ENCODE measurements at places on chromosomes 6 and 20.

- no peak for DNase-seq
These were observed 49.1 kb downstream of the MAP3K7 start for GRCh38 chr6:90537723-90538258.

DNA sequence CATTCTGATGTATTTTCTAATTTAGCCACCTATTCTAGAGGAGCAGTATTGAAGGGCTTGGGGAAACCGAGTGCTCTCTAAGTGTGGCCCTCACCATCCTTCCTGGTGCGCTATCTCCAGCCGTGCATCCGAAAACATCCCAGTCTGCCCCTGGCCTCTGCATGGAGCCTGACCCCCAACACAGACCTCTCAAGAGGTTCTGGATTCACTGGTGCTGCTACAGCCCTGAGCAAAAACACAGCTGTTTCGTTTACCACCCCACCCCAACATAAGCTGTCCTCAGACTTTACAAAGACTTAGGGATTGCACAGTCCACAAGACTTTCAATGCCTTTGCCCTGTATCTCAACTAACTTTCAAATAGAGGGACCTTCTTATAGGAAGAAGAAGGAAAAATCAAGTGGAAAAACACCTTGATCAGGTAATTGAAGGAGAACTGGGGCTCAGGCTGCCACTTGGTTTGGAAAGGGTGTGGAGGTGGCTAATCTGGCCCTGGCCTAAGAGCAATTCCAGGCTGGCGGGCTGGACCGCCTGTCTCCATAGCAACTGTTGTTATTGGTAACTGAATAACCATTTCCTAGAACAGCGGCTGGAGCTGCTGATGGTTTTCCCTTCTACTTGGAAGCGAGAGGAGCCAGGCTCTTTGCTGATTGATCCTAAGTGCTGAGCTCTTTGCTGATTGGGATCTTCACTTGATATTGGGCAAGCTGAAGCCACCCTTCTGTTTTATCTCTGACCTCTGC, 90.2 kb upstream of the TOX2 start:
- no peak for DNase-seq

GRCh38 chr6:69105288-69105687, 470.2 kb downstream of the ADGRB3 start:
- no peak for DNase-seq

DNA sequence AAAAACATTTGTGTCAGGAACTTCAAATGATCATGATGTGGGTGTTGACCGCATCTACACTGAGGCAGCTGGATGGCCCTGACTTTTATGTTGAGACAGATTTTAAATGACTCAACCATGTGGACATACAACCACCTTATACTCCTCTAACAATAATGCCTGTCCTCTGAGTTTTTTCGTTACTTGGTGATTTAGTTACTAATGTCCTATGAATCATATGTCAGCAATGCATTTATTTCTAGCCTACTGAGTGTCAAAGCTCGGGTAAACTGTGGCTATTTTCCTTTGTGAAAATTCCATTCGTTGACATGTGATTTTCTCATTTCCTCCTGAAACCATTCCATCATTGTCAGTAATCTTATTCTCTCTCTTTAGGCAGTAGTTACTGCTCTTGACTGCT, 38.9 kb upstream of the NKX2-4 start:
- DNase-seq, result no peak

GRCh38 chr6:157135691-157136090, 187.6 kb downstream of the TMEM242 start:
- DNase-seq, result no peak

DNA sequence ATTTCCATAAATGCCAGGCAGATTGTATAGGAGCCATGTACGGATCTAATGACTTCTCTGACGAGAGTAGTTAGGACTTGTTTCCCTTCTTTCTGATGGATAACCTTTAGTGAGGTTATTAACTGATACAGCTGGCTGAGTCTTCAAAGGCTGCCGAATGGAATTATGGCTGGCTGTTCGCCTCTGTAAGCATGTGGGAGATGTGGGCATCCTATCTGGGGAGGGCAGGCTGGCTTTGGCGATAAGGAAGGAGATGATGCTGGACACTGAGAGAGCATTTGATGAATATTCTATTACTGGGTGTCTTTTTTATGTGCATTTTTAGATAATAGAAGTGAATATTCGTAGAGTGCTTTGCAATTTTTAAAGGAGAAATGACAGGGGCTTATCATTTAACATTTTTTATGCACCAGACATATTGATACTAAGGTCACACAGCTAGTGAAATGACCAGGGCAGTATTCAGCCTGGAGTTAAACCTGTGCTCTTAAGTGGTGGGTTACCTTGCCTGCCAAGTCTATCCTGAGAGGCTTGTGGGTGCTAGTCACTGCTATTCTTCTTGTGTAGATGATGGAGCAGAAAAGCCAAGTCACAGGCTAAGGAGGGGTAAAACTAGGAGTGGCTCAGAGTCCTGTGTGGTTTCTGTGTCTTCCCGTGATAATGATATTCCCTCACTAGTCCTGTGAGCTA, 3.1 kb downstream of the PBOV1 start:
- no peak for DNase-seq

GRCh38 chr20:47346172-47346571, 10.3 kb downstream of the ZMYND8 start:
- DNase-seq, result no peak

DNA sequence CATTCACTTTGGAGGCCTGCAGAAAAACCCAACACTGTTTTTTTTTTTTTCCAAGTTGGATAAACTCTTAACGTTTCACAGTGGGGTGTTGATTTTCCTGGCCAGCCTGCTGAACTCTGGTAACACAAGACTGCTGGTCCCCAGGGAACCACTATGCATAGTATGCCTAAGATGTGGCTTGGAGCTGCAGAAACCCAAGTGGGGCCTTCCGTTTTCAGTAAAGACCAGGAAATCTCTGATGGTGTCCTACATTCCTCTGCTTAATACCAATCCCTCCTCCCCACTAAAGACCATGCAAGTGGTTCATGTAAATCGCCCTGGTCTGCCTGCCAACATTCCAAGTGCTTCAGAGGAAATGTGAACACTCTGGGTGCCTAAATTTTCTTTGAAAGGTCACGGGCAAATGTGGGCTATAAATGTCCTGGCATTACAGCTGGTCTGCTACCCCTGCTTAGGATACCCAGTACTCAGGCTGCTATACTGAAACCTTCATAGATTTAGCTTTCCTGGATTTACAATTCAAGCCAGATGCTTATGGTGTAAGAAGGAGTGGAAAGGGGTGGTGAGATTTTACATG, 615.4 kb downstream of the MAFB start:
- DNase-seq, result no peak

- DNase-seq, result no peak
These were observed 15.6 kb downstream of the COL21A1 start for GRCh38 chr6:56231827-56232226.

GRCh38 chr20:57870597-57871236, 160.9 kb upstream of the PMEPA1 start:
- no peak for DNase-seq

DNA sequence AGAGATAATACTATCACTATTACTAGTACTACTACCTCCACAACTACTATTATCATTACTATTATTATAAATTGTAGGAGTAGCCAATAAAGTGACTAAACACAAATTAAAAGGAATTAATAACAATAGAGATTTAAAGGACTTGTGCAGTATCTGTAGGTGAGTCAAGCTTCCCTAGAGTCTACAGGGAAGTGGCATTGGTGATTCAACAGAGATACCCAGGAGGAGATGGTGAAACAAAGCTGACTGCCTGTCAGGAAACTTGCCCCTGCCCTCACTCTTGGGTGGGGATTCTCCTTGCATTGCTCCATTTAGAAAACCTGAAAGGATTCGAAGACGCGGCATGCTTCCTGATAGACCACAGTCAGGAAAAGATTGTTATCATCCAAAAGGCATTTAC, 23.3 kb upstream of the BCLAF1 start:
- no peak for DNase-seq

DNA sequence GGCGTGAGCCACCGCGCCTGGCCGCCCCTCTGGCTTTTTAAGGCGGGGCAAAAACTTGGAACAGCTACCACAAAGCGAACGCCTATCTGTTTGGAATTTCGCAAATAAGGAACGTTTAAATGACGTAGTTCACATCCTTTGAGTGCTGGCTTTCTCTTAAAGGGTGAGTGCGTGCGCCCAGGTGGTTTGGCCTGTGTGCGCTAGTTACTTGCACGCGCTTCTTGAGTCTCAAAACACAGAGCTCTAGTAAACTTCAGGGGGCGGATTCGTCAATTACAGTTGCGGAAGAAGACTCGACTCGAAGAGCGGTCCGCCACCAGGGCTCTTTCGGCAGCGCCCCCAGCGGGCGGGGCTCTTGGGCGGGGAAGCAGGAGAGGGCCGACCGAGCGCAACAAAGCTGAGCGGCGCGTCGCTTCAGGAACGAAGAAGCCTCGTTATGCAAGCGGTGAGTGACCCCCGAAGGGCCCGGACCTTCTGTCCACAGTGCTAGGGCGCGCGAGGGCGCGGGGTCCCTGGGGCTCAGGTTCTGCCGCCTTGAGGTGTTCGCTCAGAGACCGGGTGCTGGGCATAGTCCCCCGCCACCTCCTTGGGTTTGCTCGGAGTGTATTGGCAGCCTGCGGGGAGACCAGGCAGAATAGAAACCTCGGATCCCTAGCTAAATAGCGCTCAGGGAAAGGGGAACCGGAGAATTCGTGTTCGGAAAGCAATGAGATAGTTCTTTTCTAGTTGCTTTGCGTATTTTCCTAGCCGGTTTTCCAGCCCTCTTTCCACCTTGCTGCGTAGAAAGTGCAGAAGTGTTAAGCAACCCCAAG, at the start of gene SYCP2L:
Gene SYCP2L, plus strand, starts transcription at position 362 of the 812 bp plus-strand sequence. Its CDS starts 75 bp downstream, at position 437.
- no peak for DNase-seq

- no peak for DNase-seq
These were observed 28.0 kb downstream of the KIF6 start for GRCh38 chr6:39696986-39697788.

DNA sequence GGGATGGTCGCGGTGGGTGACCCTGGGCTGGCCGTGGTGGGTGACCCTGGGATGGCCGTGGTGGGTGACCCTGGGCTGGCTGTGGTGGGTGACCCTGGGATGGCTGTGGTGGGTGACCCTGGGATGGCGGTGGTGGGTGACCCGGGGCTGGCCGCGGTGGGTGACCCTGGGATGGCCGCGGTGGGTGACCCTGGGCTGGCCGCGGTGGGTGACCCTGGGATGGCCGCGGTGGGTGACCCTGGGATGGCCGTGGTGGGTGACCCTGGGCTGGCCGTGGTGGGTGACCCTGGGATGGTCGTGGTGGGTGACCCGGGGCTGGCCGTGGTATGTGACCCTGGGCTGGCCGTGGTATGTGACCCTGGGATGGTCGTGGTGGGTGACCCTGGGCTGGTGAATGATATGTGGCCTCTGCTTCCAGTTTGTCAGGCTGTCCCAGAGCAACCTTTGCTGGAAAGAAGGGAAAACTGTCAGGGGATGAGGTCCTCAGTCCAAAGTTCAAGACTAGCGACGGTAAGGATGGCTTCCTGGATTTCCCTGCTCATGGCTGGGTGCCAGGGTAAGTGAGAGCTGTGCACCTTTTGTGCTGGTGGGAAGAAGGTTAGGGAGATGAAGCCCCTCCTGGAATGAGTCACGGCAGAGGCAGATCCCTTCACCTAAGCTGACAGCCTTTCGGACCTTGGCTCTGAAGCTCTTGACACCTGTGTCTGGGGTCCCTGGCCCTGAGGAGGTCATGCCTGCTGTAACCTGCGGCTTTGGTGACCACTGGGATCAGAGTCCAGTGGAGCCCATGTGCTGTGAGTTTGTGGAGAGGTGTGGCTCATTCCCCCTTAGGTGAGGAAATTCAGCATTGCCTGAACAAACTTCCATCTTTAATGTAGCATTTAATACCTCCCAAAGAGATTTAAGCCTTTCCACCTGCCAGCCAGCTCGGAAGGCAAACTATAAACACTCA, 19.1 kb upstream of the PCMTD2 start:
- DNase-seq, result no peak

- no peak for DNase-seq
These were observed 50.9 kb upstream of the DUSP22 start for GRCh38 chr6:241336-241865.

DNA sequence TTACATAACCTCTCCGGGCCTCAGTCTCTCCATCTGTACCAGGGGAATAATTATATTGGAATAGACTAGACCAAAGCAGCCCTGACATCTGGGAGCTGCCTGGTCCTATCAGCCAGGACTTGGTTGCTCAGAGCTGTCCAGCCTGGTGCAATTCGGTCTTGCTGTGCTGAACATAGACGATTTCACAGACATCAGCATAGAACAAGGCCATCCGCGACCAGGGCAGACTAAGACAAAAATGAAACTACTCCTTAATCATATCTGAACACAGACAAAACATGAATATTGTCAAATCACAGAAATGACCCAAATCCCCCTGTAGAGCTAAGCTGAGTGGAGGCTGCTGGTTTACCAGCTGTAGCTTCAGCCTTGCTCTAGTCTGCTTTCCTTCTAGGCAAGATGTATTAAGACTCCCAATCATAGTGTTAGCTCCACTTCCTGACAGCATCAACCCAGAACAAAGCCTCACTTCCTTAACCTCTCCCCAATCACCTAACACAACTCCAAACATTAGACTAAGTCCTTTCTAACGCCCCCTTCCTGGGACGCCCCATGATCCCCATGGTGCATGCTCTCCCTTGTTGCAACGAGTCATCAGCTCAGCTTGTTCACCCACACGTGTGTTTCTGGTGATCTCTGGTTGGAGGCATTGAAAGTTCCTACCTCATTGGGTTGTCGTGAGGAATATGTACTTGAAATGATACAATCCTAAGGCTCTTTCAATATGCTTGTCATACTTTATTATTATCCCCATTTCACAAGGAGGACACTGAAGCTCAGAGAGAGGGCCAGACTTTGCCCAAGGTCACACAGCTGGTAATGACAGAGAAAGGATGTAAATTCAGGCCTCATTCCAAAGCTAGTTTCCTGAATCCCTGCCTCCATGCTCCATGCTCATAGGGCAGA, 3.5 kb upstream of the MAPK13 start:
- DNase-seq, result peak; percentile 19

DNA sequence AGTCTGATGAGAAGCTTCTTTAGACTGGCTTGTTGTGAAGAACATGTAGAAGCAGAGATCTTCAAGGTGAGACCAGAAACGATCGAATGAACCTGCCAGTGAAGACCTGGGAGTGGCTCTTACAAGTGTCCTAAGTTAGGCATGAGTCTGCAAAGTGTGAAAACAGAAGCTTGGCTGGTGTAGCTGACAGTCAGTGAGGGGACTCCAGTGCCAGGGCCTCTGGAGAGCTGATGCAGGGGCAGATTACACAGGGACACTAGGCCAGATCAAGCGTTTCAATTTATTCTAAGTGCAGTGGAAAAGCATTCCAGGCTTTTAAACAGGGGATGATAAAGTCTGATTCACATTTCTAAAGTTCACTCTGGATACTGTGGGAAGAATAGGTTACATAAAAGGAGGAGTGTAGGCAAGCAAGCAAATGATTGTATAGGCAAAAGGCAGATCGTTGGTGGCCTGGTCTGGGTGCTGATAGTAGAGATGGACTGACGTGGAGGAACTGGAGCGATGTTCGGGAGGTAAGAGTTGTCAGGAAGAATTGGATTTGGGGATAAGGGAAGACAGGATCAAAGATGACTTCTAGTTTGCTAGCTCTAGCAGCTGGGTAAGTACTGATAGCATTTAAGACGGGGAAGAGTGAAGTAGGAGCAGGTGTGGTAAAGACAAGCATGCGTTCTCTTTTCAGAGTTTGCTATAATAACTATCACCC, 133.5 kb downstream of the MAN1A1 start:
- no peak for DNase-seq

All from stimulated activated CD4-positive, alpha-beta T cell treated with anti-CD3 and anti-CD28 coated beads, Interleukin-4, amount 100 ng/mL, for 4 hours (primary cell).